ENCODE measurements at places on chromosomes 7 and 10.

DNA sequence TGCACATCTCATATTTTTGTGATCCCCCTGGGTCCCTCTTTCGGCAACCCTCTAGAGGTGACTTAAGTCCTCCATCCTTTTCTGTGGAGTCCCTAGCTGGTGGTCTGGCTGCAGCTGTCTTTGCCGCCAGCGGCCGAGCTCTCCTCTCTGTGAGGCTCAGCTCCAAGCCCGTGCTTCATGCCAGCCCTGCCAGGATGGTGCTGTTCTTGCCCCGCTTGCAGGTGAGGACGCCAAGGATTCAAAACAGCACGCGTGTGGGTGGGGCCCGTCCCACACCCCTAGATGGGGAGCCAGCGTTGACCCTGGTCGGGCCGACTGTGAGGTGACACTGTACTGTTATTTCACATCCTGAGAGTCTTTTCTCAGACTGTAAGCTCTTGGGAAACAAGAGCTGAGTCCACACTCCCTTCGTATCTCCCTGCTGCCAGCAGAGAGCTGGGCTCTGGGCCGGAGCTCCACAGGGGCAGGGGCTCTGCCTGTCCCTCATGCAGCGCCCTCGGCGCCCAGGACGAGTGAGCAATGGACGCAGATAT, 36.6 kb upstream of the GJD4 start:
- no peak for DNase-seq

GRCh38 chr10:131933696-131934086, 32.9 kb downstream of the PPP2R2D start:
- DNase-seq: no peak

- DNase-seq: no peak
Observed at GRCh38 chr10:71743089-71743838, 23.7 kb upstream of the C10orf105 start.

GRCh38 chr7:130367836-130368746, 12.2 kb upstream of the CPA1 start:
- no peak for DNase-seq

- DNase-seq: peak; percentile 38
Observed at GRCh38 chr10:72756674-72757385, 64.9 kb downstream of the MCU start.

- no peak for DNase-seq
Observed at GRCh38 chr10:113693348-113693747, 13.6 kb downstream of the CASP7 start.
